Activated CD8-positive, alpha-beta T cell treated with anti-CD3 and anti-CD28 coated beads for 36 hours (primary cell): ENCODE measurements at places on chromosomes 5 and 9.

DNA sequence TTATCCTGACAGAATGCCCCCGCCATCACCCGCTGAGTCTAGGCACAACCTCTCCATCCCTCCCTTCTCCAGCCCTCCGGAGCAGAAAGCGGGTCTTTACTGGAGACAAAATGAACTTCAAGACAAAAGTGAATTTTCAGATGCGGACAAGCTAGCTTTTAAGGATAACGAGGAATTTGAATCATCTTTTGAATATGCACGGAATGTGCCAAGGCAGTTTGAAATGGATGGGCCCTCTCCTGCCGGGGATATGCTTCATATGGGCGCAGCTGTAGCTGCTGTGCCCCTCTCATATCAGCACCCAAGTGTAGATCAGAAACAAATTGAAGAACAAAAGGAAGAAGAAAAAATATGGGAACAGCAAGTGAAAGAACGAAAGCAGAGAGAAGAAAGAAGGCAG, 37.5 kb downstream of the CPLANE1 start:
- no peak for DNase-seq

GRCh38 chr9:73896061-73896460, 601.1 kb upstream of the RORB start:
- no peak for DNase-seq

DNA sequence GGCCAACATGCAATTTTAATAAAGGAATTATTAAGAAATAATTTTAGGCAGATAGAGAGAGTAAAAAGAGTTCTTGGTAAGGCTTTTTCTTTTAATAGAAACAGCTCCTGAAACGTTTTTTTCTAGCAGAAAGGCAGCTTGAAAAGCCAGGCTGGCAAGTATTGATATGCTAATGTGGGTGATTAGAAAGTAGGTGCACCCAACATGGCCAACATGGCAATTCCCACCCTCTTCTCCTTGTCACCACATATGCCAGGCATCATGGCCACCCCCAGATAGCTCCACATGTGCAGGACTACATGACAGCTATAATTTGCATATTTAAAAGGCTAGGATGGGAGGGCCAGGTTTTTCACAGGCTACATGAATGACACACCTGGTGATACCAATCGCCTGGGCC, 615.2 kb downstream of the PTPRD start:
- no peak for DNase-seq

DNA sequence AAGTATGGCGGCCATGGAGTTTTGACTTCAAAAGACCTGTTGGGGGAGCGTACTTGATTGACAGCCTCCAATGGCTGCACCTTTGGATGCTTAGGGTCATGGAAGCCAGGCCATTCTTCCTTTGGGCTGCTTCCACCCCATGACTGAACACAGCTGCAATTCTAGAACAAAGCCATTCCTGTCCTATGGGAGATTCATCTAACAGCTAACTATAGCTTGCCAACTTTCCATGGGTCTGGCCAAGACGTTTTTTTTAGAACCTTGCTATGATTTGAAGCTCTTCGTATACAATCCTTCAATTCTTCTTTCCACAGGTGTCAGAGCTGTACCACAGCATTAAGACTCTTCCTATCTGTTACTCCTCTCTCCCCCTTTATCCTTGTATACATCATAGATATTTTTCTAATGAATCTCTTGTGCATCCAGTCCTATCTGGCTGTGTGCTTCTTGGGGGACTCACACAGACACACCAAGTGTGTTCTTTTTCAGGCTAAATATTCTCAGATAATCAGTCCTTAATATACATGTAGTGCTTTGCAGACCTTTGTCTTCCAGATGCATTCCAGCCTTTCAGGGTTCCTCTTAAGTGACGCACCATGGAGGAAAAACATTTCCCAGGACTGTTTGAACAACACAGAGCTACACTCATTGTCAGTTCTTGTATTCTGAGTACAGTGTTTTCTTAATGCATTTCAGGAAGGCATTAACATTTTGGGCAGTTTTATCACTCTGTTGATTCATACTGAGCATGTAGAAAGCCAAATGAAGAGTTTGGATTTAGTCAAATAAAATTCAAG, 198.9 kb downstream of the TAF11L14 start:
- DNase-seq: no peak

DNA sequence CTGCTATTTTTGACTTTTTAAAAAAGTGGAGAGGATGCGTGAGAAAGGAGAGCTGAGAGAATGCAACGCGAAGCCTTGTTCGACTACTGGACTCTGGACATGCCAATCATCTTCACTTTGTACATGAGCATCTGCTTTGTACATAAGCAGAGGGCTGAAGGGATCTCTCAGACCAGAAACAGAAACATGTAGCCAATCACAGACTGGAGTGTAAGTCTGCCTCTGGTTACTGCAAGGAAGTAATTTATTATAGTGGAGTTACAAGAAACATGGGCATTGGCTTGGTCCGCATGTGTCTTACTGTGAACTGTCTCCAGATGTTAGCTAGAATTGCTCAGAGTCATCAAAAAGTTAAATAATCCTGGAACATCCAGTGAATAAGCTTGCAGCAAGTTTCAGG, 190.0 kb upstream of the GRAMD2B start:
- DNase-seq: no peak

DNA sequence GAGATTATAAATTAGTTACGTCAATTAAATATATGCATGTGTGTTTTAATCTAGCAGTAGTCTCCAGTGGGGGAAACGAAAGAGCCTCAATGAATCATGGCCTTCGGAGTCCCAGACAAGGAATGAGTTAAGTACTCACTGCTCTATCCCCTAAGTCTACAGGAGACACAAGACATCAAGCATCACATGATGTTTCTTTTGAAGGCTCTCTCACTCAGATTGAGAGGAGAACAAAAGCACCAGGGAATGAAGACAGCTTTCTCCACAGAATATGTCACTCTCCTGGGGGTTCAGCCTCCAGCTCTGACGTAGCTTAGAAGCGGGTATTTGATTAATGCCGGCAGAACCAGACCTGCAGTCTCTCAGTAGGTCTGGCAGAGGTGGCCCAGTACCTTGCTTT, 381.4 kb downstream of the ACTL7B start:
- DNase-seq: no peak

DNA sequence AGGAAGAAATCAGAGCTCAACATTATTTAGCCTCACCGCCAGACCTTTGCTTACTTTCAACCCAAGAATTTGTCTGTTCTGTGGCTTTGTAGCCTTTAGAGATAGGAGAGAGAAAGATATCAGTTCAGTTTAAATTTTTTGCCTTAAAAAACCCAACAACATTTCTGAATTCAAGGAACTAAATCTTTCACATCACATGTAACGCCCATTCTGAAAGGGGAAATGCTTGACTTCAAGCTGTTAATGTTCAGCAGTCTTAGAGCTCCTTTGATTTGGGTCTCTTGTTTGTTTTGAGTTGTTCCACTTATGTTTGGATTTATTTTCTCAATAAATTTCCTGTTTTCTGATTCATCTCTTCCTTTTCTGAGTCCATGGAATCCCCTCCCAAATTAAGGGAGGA, 294.5 kb downstream of the ARHGAP26 start:
- no peak for DNase-seq

DNA sequence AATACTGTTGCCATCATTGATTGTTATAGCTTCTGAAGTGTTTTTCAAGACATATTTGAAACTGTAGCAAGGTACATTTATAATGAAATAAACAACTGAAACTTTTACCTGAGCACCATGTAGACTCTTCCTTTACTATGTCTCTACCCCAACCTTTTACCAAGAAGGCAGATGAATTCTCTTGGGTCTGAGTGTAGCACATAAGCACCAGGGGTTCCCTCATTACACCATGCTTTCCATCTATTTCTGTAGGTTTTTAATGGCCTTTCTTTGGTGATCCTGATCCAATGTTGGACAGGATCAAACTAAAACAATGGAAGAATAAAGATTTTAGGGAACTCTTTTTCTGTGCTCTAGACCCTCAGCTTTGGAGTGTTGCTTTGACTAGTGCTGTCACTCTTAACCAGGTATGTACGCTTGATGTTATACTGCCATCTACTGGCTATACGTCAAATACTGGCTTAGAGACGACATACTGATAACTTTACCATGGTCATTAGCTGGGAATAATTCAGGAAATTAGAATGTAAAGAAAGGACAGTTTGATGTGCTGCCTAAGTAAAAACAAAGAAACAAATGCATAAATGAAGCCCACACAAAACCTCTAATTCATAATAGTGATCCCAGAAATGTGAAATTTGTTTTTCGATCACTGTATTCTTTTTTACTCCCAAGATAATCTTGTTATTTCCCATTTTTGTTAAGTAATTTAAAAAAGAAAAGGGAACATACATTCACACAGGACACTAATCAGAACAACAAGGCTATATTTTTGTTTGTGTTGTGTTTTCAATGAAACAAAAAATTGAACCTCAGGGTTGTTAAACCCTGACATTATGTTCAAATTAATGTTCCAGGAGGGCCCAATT, 30.7 kb downstream of the IFNW1 start:
- DNase-seq: peak; percentile 18

DNA sequence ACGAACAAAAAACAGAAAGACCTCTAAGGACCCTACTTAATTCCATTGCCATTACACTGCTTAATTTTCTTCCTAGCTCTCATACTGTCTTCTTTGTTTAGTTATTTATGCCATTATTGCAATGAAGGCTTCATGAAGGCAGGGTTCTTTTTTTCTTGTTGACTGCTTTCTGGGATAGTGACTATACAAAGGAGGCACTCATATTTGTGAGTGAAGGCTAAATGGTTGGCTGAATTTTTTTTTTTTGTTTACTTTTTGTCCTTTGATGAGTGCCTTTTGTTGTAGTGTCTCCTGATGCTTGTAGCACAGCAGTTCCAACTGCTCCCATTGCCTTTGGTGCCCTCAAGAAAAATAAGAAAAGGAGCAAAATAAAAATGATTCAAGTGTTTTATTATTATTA, 17.8 kb downstream of the CTNNA1 start:
- DNase-seq: no peak

GRCh38 chr5:121285801-121286521, 565.7 kb upstream of the FTMT start:
- DNase-seq: no peak

DNA sequence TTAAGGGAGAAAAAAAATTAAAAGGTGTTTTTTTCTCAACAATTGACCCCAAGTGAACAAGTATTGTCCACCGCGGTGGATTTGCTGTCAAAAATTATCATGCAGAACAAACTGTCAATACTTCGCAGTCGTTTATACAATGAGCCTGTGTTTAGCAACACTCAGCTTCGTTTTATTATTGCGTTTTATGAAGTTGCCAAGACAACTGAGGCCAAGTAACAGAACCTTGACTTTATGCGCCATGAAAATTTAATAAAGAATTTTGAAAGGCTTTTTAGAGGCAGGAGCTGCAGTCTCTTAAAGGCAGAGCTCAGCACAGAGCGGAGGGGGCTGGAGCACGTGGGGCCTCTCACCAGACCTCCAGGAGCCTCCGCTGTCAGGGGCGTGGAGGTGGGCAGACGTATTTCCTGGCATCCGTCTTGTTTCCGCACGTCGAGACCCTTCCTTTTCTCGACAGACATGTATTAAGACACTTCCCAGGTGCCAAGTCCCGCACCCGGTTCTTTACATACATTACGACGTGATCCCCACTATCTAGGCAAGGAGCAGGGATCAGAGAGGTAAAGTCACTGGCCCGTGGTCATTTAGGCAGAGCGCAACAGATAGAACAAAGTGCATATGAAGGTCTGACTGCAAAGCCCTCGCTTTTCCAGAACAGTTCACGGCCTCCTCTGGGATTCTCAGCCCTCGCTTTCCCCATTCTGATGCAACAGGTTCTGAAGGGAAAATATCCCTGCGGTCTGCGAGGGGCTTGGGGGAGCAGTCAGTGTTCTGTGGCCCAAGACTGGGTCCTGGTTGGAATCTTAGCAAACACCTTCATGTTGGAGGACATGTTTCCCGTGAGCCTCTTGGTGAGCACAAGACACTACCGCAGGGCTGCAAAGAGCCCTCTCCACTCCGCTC, 164.4 kb downstream of the DAB2IP start:
- no peak for DNase-seq

DNA sequence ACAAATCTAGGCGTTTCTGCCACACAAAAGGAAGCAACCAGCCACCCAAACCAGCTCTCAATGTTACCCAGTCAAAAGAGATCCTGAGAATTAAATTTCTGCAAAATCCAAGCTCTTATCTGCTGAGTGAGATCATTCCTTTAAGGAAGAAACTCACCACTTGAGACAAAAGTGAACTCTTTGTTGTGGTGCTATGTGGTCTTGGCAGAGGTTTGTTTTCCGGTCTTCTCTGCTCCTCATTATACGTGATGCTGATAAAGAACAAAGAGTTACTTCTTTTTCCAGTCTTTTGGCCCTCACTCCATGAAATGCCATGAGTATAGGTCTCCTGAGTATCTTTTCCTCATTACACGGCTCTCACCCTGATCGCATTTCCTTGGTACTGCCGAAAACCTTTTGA, 82.1 kb downstream of the PRKACG start:
- no peak for DNase-seq

GRCh38 chr5:126954981-126955380, 75.4 kb downstream of the MARCHF3 start:
- no peak for DNase-seq
